Ecto neural progenitor cell (in vitro differentiated cells): ENCODE measurements at places on chromosomes 1 and 21.

GRCh38 chr1:245578308-245578707 is 423.5 kb downstream of the KIF26B start:
- no peak for DNase-seq

DNA sequence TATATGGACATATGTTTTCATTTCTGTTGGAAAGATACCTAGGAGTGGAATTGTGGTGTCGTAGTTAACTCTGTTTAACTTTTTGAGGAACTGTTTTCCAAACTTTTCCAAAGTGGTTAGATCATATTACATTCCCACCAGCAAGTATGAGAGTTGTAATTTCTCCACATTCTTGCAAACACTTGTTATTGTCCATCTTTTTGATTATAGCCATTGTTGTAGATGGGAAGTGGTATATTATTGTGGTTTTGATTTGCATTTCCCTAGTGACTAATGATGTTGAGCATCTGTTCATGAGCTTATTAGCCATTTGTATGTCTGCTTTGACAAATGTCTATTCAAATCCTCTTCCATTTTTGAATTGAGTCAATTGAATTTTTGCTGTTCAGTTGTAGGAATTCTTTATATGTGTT is 19.8 kb downstream of the CAMTA1 start:
- no peak for DNase-seq

DNA sequence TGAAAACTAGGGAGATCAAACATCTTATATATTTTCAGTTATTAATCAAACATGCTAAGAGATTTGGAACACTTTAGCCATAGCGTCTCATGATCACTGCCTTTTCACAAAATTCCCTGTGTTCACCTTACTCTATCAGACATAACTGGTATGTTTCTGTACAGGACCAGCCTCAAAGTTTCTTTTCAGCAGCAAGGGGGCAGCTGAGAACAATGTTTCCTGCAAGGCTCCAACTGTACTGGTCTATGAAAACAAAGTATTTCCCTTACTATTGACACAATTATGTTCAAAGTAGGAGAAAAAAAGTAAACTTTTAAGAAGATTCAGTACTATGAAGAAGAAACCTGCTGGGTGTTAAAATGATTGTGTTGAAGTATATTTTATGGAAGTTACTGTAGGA is 98.5 kb downstream of the ATF6 start:
- no peak for DNase-seq

GRCh38 chr1:211320980-211321379 is 5.7 kb upstream of the TRAF5 start:
- no peak for DNase-seq

DNA sequence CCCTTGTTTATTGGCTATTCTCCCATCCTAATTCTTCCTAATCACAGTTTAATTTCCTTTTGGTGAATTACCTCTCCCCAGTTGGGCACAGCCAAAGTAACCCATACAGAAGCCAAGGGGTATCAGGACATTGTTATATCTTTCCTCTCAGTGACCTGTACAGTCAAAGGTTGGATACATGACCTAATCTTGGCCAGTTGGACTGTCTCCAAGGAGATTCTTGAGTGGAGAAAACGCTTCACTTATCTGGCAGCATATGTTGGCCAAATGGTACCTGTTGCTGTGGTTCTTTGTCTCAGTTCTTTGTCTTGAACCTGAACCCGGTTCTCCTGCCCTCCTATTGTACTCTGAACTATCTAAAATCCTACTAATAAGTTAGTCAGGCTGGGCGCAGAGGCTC is 15.3 kb upstream of the TBCE start:
- no peak for DNase-seq

- DNase-seq = no peak
Measured at GRCh38 chr1:211985556-211986264, 49.6 kb downstream of the INTS7 start.

- DNase-seq = no peak
Measured at GRCh38 chr1:168089326-168089978, 47.3 kb downstream of the GPR161 start.

DNA sequence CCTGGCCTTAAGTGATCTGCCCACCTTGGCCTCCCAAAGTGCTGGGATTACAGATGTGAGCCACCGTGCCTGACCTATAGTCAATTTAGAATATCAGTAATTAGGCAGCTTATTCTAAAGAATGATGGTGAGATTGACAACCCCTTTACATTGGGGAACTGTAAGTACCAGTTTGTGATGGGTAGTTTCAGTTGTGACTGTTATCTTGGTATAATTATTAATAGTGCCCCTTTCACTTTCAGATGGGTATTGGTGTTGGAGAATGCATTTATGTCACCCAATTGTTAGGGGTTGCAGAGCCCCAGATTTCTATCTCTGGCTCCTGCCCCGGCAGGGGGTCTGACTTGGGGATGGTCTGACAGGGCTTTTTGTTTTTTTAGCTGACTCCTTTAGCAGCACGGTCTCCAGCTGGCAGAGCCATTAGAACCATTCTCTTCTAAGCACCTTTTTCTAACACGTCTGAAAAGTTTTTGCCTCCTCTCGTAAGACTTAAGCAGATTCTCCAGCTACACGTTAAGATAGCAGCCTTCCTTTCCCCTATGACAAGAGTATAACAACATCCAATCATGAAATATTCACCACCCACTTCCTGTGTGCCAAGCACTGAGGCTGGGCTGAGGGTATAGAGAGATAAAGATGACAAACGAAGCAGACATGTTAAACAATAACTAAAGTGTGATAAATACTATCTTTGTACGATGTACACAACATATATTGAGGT is 157.8 kb downstream of the SDCCAG8 start:
- DNase-seq = no peak
